ENCODE measurements at places on chromosomes 5 and 9. TPM values are rescaled to one million over a fixed set of nuclear protein-coding genes. Genes with fewer than 3 reads are reported as not detected.

- DNase-seq: no peak
These were observed 56.1 kb downstream of the IRX2 start for GRCh38 chr5:2695200-2695891.

GRCh38 chr5:158634714-158635113, 465.0 kb downstream of the EBF1 start:
- no peak for DNase-seq

DNA sequence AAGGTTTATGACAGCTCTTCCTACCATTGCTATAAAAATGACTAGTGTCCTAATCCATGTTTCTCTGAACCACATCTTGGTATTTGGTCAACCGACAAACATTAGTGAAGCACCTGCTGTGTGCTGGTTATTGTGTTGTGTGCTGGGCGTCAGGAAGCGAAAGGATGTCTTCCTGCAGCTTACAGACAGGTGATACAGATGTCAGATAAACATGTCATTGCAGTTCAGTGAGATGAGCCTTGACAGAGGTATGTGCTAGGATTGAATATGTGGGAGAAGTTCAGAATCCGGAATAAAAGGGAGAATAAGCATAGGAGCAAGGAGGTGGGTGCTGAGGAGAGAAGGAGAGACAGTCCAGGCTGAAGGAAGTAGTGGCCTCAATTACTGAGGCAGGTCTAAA, 20.3 kb upstream of the CTNNA1 start:
- DNase-seq: no peak

DNA sequence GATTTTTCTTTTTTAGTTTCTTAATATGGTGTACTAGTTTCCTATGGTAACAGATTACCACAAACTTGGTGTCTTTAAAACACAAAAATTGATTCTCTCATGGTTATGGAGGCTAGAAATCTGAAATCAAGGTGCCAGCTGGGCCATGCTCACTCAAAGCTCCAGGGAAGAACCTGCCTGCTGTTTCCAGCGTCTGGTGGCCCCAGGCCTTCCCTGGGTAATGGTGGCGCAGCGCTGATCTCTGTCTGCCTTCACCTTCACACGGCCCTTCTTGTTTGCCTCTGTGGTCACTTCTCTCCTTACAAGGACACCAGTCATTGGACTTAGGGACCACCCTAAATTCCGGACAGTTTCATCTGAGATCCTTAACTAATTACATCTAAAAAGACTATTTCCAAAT, 70.5 kb upstream of the GFPT2 start:
- no peak for DNase-seq

KCNN2 gene
- polyA plus RNA-seq: 1.1 TPM

CER1 gene
- 0.07 TPM for polyA plus RNA-seq

PCDHB7 gene
- polyA plus RNA-seq: 0.11 TPM

DNA sequence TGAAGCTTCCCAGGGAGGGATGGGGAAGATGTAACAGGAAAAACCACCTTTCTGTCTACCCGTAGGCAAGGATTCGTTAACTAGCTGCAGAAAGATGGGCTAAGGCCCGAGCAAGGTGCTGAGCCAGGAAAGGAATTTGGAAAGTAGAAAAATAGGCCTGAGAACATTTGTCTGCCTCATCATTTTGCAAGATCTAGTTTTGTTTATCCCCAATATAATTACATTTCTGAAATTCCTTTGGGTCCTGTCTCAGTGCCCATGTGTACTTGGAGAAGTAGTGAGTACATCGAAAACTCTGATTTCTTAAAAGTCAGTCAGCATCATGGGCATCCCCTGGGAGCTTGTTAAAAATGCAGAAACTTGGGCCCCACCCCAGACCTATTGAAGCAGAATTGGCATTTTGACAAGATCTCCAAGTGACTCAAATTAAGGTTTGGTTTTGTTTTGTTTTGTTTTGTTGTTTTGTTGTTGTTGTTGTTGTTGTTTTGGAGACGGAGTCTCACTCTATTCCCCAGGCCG, 52.1 kb upstream of the CEMIP2 start:
- no peak for DNase-seq

AMBP gene
- 0.82 TPM for polyA plus RNA-seq

LHX3 gene
- polyA plus RNA-seq: 0.23 TPM

TPPP gene
- polyA plus RNA-seq: 0.64 TPM

GRCh38 chr5:153964191-153964879, 74.4 kb downstream of the FAM114A2 start:
- DNase-seq: no peak

IL31RA gene
- polyA plus RNA-seq: 2.9 TPM

- DNase-seq: no peak
These were observed 915 bp downstream of the HSDL2 start for GRCh38 chr9:112380825-112381221.

DNA sequence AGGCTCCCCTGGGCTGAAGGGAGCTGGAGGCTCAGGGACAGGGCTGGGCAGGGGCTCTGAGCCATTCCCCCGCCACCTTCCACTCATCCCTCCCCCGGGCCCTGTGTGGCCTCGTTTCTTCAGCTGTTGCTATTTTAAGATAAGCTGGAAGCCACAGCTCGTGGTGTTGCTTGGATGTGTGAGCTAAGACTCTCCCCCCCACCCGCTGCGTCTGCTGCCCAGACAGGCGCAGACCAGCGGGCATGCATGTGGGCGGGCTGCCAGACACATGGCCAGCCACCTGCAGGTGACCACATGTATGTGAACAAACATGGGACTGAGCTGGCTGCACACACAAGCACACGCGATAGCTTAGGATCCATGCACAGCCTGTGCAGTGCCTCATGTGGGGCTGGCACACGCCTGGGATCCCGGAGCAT, 8.7 kb downstream of the SNCB start:
- DNase-seq: no peak

DNA sequence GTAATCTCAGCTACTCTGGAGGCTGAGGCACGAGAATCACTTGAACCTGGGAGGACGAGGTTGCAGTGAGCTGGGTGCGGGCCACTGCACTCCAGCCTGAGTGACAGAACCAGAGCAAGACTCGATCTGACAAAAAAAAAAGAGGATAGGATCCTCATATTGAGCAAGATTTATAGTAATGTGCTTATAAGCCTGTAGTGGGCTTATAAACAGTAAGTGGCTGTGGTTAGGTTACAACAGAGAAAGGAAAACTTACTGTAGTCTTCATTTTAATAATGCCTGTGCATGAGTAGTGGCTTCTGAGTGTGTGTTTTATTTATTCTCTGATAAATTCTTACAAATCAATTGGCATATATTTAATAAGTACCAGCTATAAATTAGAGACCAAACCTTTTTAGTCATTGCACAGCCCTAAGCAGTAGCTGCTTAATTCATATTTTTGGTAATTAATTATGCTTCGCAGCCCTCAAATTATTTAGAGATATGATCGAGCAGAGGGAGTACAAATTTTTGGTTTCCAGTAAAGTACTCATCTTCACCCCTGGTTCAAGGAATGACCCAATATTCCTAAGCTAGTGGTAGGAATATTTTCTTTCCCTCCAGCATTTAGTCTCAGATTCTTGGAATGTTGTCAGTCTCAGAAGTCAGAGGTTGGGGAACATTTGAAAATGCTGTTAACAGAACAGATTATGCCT, 73.8 kb upstream of the KLF9 start:
- no peak for DNase-seq

SLC25A2 gene
- 0.16 TPM for polyA plus RNA-seq

- DNase-seq: no peak
These were observed 35.9 kb downstream of the SAXO1 start for GRCh38 chr9:18997151-18997550.

DNA sequence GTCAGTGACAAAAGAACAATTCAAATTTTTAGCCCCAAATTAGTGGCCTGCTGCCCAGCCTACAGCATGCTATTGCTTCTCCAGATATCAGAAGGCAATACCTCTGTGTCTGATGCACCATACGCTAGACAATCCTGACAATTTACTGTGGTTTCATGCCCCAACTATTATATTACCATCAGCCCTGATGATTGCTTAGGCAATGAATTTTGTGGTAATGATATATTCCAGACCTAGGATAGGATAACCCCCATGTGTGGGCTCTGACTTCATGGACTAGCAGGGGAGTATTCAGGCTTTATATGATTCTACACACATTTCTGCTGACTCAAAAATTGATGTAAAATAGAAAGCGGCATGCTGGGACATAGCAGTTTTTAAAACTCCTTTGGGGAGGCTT, 168.7 kb upstream of the FST start:
- DNase-seq: no peak

PCDHB9 gene
- 0.16 TPM for polyA plus RNA-seq

ARL10 gene
- polyA plus RNA-seq: 3.3 TPM

OXCT1 gene
- polyA plus RNA-seq: 44.1 TPM

- DNase-seq: no peak
These were observed 71.2 kb upstream of the TAF1L start for GRCh38 chr9:32706725-32707100.

DNA sequence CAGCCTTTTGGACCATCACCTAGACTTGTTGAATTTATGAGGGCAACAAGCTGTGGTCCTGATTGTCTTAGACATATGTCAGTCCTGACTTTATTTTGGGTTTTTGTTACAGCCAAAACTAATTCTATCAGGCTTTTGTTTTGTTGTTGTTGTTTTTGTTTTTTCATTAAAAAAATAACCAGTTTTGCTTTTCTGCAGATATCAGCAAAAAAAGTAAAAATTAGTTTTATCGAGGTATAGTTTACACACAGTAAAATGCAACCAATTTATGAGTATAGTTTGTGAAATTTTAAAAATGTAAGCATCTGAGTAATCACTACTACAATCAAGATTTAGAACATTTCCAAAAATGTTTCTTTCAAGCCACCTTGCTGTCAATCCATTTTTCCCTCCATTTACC, 48.9 kb downstream of the WDR70 start:
- DNase-seq: no peak

TAS2R1 gene
- polyA plus RNA-seq: 0.05 TPM
